Stimulated activated CD4-positive, alpha-beta T cell treated with anti-CD3 and anti-CD28 coated beads, TNF-alpha, amount 100 ng/mL, for 48 hours (primary cell): ENCODE measurements at places on chromosomes 1 and 21.

DNA sequence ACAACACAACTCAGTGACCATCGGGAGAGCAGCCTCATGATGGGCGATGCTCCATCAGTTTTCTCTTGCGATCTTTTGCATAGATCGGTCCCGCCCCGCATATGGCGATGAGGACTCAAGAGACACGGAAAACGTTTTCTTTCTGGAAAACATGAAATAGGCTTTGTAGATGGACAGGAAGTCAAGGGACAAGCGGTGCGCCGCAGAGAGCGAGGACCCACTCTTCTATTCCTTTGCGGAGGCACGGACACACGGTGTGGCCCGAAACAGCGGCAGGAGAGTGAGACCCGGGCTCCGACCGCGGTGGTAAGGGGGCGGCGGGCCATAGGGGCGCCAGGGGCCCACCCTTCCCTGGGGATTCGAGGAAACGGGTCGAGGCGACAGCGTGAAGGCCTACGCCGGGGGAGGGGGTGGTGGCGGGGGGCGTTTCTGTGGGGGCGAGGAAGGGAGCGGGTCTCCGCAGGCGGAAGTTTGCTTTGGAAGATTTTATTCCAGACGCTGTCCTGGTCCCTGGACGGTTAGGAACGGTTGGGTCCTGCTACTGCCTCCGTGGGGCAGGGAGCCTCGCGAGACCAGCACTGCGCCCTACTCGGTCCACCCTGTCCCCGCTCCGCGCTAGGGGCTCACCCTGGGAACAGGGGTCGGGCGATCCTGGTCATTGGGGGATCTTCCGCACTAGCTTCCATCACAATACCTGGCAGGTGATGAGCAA is 796 bp upstream of the TDRKH start:
- no peak for DNase-seq

GRCh38 chr1:91897016-91897415 is 11.1 kb upstream of the TGFBR3 start:
- DNase-seq, result no peak

DNA sequence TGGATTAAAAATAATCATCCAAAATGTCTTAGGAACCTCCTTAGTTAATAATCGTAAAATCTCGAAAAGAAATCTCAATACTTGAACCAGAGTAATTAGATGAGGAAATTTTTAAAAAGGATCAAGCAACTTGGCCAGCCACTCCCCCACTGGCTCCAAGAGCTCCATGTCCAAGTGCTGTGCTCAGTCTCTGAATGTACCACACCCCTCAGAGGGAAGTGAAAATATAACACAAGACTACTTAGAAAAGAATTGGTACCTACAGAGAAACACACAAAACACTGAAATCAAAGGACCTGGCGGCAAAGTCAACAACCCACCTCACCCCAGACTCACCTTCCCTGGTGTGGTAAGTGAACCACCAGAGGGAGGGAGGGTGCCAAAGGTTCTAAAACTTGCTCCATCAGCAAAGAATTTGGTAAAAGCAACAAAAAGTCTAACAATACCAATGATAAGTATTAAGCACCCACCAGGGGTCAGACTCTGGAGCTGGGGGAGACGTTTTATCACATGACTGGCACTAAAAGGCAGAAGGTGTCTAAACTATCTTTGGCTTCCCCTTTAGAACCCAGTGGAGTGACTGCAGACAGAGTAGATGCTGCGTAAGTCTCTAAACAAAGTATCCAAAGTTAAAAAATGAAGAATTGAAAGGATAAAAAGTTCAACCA is 14.0 kb downstream of the LBR start:
- DNase-seq, result no peak

GRCh38 chr1:111221276-111221632 is 6.3 kb upstream of the CHI3L2 start:
- no peak for DNase-seq

DNA sequence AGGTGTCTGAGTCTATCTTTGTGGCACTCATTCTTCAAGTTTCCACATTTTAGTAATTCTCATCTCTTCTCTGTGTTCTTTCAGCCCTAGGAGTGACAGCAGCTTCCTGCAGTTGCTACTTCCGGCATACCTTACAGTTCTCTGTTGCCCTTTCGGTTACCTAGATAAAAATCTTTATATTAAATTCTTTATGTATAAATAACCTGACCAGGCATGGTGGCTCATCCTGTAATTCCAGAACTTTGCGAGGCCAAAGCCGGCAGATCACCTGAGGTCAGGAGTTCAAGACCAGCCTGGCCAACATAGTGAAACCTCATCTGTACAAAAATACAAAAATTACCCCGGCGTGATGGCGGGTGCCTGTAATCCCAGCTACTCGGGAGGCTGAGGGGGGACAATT is 62.9 kb downstream of the CDKN2C start:
- DNase-seq, result no peak

DNA sequence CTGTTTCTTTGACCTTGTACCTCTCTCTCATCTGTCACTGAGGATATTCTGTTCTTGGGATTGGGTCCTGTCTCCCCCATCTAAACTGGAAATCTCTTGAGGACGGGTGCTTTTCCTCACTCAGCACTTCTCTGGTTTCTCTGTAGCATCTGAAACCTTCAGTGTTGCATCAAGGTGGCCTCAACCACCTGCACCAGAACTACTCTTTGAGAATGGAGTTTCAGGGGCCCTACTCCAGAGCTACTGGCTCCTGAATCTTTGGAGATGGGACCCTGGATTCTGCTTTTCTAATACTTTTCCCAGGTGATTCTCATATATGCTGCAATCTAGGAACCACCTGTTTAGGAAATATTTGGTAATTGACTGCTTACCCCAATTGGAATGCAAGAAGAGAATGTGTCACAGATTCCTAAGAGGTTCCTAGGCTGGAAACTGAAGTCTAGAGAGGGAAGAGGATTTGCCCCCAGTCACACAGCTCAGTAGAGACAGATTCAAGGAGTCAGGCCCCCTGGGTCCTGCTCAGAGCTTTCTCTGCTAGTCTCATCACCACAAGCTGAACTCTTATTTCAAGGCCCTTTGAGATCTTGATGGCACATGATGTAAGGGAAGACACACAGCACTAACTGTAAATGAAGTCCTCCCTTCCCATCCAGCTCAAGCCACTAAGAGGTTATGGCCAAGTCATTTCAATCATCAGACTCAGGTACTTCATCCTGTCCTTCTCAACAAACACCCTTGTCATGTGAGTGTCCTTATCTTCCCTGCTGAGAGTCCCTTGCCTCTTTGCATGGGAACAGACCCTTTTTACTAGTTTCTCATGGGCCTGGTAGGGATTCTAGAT is 48.7 kb downstream of the EIF2D start:
- no peak for DNase-seq

GRCh38 chr1:24929398-24930259 is 447 bp downstream of the RUNX3 start:
- no peak for DNase-seq

GRCh38 chr21:14737284-14737691 is 191.2 kb upstream of the SAMSN1 start:
- DNase-seq, result no peak

DNA sequence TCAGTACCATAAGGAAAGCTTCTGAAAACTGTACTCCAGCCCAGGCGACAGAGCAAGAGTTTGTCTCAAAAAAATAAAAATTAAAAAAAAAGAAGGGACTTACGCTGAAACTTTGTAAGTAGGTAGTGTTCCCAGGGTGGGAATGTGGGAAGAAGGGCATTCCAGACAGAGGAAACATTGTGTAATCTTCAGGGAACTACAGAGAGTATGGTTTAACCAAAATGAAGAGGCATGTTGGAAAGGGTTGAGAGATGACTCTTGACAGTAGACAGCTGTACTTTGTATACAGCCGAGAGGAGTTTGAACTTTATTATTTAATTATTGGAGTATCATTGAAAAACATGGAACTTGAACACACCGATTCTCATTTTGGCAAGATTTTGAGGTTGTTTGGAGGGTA is 43.0 kb downstream of the PPP2R5A start:
- no peak for DNase-seq

DNA sequence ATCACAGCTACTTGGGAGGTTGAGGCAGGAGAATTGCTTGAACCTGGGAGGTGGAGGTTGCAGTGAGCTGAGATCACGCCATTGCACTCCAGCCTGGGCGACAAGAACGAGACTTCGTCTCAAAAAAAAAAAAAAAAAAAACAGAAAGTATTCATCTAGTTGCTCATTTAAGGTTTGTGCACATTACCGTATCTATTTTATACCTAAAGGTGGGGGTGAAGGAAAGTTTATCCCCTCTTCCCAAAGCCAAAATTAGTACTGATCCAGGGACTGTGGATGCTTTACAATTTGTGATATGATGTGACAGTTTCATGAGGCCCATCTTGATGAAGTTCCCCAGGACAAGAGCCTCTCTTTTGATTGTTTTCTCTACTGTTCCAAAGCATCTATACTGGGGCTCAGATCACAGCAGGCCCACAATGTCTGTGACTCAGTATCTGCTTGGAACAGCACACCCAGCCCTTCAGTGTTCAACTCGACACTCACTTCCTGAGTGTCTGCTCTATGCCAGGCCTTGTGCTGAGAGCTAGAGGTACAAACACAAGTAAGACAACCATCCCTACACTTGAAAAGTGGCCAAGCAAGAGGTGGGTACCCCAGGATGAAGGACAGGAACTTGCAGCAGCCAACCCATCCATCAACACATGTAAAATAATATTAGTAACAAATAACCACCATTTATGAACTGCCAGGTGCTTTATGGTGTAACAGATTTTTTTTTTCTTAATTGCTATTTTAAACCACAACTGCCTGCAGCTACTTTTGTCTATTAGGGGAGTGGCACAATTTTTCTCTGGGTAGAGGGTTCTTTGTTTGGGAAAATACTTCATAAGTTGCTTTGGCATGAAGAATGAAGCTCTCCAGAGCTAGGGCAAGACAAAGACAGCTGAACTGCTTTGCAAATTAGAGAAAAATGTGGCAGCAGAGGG is 29.0 kb upstream of the KHDRBS1 start:
- DNase-seq, result no peak

GRCh38 chr1:25523542-25523941 is 19.9 kb upstream of the LDLRAP1 start:
- DNase-seq, result no peak

DNA sequence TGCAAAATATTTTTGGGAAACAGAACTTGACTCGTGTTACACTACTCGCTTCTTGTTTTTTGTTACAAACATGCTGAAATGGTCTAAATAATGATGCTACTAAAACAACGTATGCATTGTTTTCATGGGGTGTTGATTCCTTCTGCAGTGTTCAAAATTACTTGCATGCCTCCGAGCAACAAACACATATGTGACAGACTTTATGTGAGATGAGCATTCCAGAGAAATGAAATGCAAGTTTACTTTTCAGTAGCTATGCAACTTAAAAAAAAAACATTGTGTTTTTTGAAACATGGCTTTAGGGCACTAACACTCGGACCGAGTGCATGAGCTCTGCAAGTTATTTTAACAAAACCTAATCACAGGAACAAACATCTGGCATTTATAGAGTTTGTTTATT is 84.8 kb downstream of the CAMTA1 start:
- no peak for DNase-seq

DNA sequence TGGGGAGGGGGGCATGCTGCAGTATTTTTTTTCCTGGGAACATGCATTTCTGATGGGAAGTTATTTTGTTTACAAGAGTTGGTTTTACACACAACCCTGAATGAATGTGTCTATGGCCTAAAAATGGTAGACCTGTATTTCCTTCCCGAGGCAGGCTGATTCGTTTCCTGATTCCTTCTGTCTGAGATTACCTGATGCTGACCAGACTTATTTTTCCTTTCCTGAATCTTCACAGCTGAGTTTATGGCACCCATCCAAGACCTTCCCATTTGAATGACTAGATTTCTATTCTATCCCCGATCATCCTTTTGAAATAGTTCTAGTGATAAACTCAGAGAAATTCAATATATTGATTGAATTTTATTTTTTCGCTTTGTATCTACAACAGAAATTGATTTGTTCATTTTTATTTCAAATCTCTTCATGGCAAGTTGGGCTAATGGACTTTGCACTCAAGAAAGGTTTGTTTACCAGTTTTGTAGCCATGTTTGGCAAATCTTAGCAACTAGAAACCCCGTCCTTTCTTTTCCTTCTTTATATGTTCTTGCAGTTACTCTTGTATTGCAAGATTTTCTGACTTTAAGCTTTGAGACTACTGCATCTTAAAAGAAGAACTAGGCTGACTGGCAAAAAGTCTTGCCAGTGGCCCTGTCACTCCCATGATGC is 15.9 kb upstream of the PLEKHM2 start:
- DNase-seq, result no peak

- no peak for DNase-seq
Observed at GRCh38 chr21:31847761-31848160, 25.1 kb upstream of the HUNK start.

- no peak for DNase-seq
Observed at GRCh38 chr1:20739225-20739624, 6.7 kb upstream of the SH2D5 start.

DNA sequence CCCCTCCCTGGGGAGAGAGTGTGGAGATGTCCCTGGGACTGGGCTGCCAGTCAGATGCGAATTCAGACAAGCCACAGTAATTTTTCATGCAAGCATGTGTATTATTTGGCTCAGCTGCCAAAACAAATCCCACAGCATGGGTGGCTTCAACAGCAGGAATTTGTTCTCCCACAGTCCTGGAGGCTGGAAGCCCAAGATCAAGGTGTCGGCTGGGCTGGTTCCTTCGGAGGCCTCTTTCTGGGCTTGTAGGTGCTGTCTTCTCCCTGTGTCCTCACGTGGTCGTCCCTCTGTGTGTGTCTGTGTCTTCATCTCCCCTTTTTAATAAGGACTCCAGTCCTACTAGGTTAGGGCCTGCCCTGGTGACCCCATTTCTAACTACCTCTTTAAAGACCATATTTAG is 91.9 kb upstream of the ACTRT2 start:
- DNase-seq, result no peak

GRCh38 chr1:71862756-71863155 is 419.6 kb downstream of the NEGR1 start:
- DNase-seq, result no peak

GRCh38 chr1:101178341-101178687 is 58.5 kb upstream of the S1PR1 start:
- no peak for DNase-seq

DNA sequence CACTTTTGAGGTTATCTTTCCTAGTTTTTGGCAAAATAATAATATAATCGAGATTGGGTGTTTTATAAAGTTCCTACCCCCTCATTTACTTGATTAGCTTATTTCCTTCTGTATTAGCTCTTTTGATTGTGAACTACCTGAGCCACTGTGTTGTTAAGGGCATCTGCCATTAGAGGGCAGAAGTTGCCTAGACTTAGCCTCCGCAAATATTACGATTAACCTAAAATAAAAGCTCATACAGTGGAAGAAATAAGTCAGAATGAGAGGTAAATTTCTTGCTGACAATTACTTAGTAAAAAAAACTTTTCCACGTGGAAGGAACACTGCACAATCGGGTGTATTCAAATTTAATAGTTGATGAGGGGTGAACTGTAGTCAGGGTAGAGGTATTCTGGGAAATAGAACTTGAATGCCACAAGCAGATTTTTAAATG is 2.3 kb downstream of the H3-3A start:
- no peak for DNase-seq

- no peak for DNase-seq
Observed at GRCh38 chr1:109927911-109928321, 17.3 kb downstream of the CSF1 start.

GRCh38 chr1:199272139-199272544 is 633.3 kb downstream of the PTPRC start:
- no peak for DNase-seq
